Posterior vena cava (tissue), 2 donors: ENCODE measurements at places on chromosomes 3 and 15. TPM values are rescaled to one million over a fixed set of nuclear protein-coding genes. Genes with fewer than 3 reads are reported as not detected.

The CYP1A2 gene
- total RNA-seq: not detected

The RPL39L gene
- total RNA-seq: 5.8 TPM

DNA sequence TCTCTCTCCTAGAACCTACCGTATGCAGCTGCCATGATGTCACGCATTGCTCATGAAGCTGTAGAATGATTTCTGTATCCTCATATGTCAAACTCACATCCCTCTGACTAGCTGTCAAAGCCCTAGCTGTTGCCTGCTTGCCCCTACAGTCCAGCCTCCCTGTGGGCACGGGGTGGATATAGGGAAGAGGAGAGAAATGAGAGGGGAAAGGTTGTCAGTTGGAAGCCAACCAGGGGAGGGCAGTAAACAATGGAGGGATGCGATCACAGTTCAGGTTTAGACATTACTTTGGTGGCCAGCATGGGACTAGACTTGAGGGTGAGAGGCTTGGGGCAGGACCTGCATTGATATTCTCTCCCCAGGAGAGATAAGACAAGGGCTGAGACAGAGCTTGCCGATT lies 1.7 kb upstream of the HDGFL3 start:
- no peak for DNase-seq

DNA sequence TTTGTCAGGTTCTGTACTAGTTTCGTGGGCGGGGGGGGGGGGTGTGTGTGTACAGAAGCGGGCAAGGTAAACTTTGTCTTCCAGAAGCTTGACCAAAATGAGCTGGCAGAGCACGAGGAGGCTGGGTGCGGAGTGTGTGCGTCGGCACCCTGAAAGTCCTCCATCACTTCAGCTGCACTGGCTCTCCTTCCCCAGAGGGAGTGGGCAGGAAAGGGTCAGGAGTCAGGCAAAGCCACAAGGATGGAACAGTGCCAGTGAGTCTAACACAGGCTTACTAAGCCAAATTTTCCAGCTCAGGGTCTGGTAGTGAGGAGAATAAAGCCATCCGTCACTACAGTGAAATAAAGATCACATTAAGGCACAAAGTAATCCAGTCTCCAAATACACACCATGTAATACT lies 11.9 kb upstream of the SH3GL3 start:
- no peak for DNase-seq

DNA sequence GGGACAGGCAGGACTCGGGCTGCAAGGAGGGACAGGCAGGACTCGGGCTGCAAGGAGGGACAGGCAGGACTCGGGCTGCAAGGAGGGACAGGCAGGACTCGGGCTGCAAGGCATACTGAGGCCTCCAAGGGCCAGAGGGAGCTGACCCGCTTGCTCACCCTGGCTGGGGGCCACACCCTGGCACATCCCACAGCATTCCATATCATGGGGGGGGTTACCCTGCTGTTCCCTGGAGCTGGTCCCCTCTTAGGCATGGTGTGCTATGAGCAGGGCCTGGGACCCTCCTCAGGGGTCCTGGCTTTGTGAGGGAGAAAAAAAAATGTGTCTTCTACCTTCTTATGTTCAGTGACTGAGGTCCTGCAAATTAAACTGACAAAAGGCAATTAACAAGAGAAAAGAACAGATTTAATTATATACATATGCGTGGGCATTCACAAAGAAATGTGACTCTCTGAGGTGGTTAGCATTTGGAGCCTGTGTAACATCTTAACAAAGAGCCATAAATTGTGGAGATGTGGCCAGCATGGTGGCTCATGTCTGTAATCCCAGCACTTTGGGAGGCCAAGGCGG lies 97.6 kb upstream of the ALDH1A3 start:
- DNase-seq: no peak

GRCh38 chr3:42975456-42975855 lies 3.7 kb upstream of the GASK1A start:
- no peak for DNase-seq

GRCh38 chr3:180116203-180116602 lies 79.5 kb upstream of the PEX5L start:
- no peak for DNase-seq

- DNase-seq: no peak
Measured at GRCh38 chr3:121473001-121473400, 72.8 kb downstream of the POLQ start.

- DNase-seq: no peak
Measured at GRCh38 chr3:127286571-127287140, 1.2 kb downstream of the PRR20G start.

- DNase-seq: no peak
Measured at GRCh38 chr15:76070921-76071635, 11.3 kb downstream of the TMEM266 start.

The ACTRT3 gene
- 2.2 TPM for total RNA-seq

The LTK gene
- total RNA-seq: 0.46 TPM

GRCh38 chr15:83943849-83944404 lies 290.0 kb downstream of the ADAMTSL3 start:
- DNase-seq: no peak

- no peak for DNase-seq
Measured at GRCh38 chr15:101246824-101247745, 4.8 kb downstream of the CHSY1 start.

GRCh38 chr3:9730657-9731205 lies 804 bp upstream of the BRPF1 start:
- DNase-seq: no peak

The SCN11A gene
- total RNA-seq: 0.28 TPM

GRCh38 chr3:190380184-190380583 lies 7.8 kb upstream of the CLDN16 start:
- no peak for DNase-seq

GRCh38 chr15:87021751-87022150 lies 942.1 kb downstream of the AGBL1 start:
- no peak for DNase-seq
